ENCODE measurements at places on chromosomes 11 and 22. TPM values are rescaled to one million over a fixed set of nuclear protein-coding genes. Genes with fewer than 3 reads are reported as not detected.

The USH1C gene
- 3.5 TPM for total RNA-seq

The C22orf23 gene
- 0.23 TPM for total RNA-seq

The OR10A2 gene
- total RNA-seq, result not detected

The PIWIL4 gene
- 4.0 TPM for total RNA-seq

The UPB1 gene
- total RNA-seq, result 0.08 TPM

The ADM gene
- 7.6 TPM for total RNA-seq

The CNTF gene
- total RNA-seq, result 0.51 TPM

DNA sequence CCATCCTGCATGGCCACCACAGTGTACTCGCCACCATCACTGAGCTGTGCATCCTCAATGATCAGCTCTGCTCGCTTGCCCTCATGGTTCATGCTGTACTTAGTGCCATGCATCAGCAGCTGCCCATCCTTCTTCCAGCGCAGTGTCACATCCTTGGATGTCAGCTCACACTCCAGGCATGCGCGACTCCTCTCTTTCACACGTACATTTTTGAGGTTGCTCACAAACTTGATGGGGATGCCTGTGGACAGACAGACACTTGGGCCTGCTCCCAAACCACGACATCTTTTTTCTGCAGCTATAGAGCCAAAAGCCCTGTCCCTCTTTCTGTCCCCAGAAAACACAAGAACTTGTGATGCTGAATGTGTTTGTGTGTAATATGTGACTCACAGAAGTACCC is 10.5 kb downstream of the IGSF22 start:
- no peak for DNase-seq

DNA sequence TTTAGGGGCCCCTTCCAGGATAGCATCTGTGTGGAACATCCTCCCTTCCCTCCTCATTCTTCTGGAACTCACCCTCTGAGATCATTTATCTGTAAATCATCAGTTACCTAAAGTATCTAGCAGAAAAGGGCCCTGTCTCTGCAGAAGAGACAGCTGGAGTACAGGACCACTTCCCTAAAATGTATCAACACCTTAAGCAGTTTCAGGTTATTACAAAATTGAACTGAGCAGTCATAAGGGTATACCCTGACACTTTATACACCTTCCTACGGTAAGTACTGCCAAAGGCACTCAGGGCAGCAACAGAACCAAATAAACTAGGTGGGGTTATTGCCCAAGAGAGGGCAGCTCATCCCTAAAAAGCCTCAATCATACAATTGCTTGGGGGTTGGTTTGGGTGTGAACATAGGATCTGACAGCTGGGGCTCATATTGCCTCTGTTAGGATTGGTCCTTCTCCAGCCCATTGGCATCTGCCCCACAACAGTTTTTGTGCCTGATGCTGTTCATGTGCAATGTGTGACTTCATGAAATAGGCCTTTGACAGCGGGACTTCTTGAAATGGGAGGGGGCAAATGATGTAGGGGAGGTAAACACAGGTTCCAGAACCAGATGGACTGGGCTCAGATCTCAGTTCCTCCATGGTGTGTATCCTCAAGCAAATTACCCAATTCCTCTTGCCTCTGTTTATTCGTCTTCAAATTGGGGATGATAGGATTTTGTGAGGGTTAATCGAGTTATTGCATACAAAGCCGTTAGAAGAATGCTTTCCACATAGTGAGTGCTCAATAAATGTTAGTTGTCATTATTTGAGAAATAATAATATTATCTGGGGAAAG is 2.9 kb downstream of the POU2AF3 start:
- no peak for DNase-seq

DNA sequence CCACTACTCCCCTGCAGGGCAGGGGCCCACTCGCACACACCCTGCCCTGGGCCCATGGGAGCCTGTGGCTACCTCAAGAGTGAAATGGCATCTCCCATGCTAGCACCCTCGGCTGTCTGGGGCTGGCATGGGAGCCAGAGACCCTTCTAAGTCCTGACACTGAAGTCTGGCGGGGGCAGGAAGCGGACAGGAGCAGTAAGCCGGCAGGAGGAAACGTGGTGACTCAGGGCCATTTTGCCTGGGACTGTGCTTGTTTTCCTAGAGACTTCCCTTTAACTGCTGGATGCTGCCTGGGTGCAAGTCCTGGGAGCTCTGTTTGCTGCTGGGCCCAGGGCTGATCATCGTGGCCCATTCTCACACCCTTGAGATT is 16.8 kb downstream of the RELT start:
- DNase-seq, result no peak

DNA sequence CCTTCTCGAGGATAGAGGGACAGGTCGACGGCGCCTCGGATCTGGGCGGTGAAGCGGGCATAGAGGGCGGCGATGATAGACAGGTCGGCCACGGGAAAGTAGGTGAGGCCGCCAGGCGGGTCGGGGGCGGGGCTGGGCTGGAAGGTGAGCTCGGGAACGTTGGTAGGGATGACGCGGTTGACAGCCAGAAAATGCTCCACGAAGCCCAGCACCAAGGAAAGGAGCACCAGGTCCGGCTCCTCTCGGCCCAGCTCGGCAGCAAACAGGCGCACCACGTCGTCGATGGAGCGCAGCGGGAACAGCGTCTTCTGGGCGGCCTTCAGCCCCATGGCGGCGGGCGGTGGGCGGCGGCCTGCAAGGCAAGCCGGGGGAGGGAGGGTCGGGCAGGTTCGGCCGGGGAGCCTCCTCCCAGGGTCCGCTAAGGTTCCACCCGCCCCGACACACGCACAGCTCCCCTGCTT is 540 bp downstream of the MEN1 start:
- peak; percentile 87 for DNase-seq

GRCh38 chr11:5736396-5736795 is at the start of gene OR56B1:
TSS of gene OR56B1 (plus strand) at chr11:5736448. CDS start at chr11:5736517, 69 bp downstream.
- no peak for DNase-seq

GRCh38 chr11:73380897-73381410 is 4.8 kb downstream of the RELT start:
- no peak for DNase-seq

DNA sequence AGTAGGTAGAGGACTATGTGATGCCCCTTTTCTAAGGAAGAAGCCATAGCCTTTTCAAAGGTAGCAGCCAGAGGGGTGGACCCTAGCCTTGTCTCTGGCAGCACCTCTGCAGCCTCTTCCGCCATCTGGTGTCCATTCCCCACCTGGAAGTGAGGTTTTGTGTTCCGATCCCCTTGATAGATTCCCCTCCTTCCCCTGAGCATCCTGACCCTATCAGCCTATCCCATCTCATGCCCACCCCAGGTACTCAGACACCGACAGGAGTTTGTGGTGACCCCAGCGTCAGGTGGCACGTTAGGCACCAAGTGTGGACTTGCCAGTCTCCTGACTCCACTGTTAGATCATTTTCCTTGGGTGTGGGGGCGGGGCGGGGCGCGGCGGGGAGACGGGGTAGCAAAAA is 398 bp upstream of the FAM89B start:
- DNase-seq, result no peak

DNA sequence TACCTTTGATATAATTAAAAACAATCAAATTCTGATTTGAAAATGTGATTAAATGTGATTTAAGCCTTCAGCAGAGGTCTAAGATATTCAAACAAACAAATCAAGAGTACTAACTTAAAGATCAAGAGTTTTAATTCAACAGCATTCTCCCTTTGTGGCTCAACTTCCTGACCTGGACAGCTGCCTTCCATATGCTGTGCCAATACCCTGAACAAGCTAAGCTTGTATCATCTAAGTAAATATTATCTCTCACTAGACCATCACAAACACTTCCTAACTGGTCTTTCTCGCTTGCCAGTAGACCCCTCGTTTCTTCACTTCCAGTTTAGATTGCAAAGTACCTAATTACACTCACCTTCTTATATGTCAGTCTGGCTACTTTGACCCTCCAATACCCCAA is 35.9 kb upstream of the P4HA3 start:
- DNase-seq, result no peak
